CD8-positive, alpha-beta memory T cell (primary cell): ENCODE measurements at places on chromosomes 1 and 21.

DNA sequence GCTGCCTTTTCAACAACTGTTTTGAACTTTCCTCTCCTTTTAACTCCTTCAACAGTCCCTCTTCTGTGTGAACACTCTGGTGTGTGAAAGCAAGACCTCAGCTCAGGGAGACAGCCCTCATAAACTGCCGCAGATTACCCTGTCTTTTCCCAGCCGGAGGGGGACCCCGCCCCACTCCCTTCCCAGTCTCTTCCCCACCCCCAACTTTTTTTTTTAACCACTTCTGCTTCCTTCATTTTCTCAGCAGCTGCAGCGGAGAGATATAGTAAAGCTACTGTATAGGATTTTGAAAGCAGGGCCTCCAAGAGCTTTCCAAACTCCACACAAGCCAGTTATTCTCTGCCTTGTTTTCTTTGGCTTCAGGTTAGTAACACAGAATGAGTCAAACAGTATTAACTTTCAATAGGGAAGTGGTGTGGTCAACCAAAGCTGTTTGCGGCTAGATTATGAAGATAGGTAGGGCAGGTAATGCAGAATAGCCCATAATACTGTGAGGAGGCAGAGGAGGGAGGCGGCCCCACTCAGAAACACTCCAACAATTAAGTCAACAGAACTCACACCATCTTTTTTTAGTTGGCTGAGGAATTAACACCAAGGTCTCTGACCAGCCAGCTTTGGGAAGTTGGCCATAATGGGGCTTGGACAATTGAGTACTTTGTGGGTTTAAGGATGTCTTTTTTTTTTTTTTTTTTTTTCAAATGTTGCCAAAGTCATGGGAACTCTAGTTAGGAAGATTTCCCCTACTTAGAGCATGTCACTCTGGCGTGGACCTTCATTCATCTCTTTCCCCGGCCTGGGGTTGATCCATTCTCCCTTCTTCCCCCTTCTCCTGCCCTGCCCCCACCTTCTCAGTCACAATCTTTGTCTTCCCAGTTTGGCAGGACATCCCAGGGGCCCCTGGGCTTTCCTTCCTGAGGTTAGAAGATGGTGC, 177.0 kb downstream of the CLIC6 start:
- DNase-seq = no peak

DNA sequence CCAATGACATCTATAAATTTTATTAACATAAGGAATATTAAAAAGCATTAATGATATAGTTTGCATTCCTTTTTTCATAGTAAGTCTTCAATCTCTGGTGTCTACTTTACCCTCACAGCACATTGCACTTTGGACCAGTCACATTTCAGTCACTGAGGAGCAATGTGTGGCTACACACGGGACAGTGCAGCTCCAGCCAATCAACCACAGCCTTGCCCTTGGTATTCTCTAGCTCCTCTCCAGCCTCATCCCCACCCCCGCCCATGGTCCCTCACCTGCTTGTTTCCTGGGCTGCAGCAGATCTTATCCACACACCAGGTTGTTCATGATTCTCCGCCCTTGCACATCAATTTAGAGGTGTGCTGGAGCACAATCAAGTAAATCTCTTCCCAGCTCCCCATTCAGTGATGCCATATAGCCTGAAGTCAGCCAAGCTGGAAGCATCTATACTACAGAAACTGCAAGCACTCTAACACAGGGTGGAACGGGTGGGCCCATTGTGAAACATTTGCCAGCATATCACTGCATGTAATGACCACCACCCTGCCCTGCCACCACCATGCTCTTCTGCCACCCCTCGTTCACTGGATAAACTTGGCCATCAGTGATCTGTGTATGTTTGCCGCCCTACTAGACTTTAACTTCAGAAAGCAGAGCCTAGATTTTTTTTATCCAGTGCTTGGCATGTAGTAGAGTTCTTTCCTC, 93.0 kb upstream of the SLC44A3 start:
- DNase-seq = no peak

DNA sequence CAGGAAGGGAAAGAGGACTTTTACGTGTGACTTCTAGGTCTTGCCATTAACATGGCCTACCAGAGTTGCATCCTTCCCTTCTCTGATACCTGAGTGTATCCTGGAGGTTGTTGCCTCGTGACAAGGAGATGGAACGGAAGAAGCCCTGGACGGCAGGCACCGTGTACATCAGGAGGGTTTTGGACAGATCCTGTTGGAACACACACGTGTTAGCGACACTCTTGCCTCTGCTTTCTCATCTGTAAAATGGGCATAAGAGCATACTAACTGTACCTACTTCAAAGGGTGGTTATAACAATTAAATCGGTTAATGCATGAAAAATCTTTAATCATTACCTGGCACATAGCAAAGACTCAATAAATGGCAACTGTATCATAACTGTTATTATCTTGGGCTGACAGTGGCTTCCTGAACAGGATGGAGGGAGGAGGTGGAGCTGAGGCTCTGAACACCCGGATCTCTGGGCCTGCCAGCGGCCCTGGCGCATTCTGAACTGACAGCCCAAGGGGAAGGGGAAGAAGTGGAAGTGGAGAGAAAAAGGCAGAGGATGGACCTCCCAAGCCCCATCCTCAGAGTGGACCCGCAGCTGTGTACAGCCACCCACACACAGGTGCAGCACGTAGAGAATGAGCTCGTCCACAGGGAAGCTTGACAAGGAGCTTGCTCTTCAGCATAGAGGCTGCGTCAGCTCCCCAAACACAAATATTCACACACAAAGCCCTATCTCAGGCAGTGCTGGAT, 30.2 kb upstream of the EXOSC10 start:
- no peak for DNase-seq

DNA sequence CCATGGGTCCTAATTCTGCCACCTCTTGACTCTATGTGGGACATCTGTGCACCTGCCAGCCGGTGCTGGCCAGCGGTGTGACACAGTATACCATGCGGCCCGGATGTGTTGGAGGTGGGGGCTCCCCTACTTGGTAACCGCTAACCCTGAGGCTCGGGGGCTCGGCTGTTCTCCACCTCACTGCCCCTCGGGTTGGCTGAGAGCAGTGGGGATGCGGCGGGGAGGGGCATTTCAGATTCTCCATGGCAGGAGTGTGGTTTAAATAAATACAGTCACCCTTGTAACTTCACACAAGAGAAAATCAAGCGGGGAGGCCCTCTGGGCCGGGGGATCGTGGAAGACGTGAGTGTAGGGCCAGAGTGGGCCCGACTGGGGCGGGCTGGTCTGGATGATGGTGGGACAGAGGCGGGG, 11.0 kb downstream of the KRTAP10-1 start:
- no peak for DNase-seq

- no peak for DNase-seq
Observed at GRCh38 chr1:42422737-42423136, 33.1 kb downstream of the ZMYND12 start.

GRCh38 chr1:77370583-77371306, 88.9 kb downstream of the AK5 start:
- no peak for DNase-seq

- DNase-seq = no peak
Observed at GRCh38 chr1:107683683-107684082, 281.3 kb downstream of the VAV3 start.

GRCh38 chr1:111754984-111755330, 744 bp upstream of the DDX20 start:
- DNase-seq = no peak

DNA sequence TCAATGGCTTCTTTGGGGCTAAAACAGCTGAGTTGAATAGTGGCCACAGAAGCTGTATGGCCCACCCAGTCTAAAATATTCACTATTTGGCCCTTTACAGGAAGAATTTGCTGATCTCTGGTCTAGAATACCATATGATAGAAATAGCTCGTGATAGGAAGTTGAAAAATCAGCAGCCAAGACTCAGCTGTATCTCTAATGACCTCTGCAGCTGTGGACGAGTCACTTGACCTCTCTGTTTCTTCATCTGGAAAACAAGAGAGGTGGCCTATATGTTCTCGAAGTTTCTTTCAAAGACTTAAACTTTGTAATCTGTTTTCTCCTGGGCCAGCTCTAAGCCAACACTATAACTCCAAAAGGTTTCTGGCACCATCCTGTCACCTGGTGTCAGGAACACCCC, 129.2 kb downstream of the ZBTB18 start:
- DNase-seq = no peak

DNA sequence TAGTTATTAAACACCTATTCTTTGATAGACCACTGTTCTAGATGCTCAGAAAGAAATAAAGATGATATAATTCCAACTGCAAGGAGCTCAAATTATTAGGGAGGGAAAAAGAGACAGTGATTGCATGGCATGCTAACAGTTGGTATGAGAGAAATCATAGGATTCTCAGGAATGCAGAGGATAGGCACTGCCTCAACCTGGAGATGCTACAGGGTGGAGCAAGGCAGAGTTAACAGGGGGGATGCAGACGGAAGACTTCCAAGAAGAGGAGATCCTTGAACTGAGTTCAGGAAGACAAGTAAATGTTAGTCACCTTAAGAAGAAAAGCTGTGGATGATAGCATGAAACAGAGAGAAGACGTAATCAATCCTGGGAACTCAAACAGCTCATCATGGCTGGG, 123.7 kb downstream of the DAB1 start:
- DNase-seq = no peak

DNA sequence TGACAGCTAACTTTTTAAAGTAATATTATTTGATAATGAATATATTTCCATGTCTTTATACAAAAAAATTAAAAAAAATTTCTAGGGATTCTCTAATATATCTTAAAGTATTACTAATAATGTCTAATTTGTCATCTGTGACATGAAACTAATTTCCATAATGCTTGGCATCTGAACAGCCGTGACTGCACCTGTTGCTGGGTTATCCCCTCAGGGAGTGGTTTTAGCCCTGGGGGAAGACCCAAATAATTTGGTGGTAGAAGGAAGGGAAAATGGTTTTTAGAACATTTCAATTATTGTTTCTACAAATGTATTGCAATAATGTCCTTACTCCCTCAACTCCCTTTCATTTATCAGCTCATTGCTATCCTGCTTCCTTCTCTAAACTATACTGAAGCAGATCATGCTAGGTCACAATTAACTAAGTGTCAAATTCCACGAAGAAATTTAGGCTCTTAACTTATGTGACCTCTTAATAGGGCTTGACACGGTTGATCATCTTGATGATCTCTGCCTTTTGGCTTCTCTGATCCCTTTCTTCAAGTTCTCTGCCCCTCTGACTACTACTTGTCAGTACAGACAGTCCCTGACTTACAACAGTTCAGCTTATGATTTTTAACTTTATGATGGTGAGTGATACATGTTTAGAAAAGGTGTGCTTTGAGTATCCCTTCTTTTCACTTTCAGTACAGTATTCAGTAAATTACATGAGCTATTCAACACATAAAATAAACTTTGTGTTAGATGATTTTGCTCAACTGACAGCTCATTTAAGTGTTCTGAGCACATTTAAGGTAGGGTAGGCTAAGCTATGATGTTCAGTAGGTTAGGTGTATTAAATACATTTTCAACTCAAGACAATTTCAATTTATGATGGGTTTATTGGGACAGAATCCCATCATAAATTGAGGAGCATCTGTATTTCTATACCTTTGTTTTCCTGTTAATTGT, 26.4 kb upstream of the DPH5 start:
- DNase-seq = no peak

DNA sequence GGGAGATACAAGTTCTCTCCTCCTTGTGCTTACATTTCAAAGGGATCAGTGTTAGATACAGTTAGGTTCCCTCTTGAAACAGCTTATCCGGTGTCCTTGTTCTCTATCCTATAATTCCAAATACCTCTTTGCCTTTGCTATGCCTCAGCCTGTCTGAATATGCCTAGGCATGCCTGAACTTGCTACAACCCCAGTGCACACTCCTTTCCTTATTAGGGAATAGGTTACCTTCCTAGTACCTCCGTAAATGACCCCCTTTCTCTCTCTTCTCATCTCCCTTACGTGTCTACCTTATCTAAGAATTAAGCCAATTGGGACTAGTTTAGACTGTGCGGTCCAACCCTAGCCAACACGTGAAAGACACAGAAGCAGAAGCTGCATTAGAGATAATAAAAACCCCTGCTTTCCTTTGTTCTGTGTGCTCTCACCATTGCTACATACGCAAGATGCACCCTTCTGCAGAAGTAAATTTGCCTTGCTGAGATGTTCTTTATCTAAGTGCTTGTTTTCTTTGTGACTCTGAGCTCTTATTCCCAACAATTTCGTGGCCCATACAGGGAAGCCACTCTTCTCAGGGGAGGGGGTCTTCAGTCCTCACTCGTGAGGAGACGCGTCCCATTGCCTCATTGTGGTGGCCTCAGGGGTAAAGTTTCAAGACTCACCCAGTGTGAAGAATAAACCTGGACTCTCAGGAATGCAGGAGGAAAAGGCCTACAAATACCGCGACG, 802.1 kb downstream of the PLA2G4A start:
- no peak for DNase-seq

GRCh38 chr1:229596925-229597699, 28.8 kb downstream of the TAF5L start:
- DNase-seq = no peak

DNA sequence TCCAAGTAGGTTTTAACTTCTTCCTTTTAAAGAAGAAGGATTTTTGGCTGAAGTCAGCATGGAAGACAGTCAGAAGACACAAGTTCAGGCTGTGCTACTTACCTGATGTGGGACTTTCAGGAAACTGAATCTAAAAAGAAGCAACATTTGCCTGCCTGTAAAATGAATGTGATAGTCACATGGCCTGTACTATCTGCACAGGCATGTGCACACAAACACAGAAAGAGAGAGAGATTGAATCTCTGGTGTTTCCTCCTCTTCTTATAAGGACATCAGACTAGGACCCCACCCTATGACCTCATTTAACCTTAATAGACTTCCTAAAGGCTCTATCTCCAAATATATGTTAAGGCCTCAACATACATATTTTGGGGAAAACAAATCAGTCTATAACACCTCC, 542.9 kb downstream of the PLPP3 start:
- DNase-seq = no peak

- DNase-seq = no peak
Observed at GRCh38 chr1:196160066-196160795, 448.0 kb downstream of the KCNT2 start.

DNA sequence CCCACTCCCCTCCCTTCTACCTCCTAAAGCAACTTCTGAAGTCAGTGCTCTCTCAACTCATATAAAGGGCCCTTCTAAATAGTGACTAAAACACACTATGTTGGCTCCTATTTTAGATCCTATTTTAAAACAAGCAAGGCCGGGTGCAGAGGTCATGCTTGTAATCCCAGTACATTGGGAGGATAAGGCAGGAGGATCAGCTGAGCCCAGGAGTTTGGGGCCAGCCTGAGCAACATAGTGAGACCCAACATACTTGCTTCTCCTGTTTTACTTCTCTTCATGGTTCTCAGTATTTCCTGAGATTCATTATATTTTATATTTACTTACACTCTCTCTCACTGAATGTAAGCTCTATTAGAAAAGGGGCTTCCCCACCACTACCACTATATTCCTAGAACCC, 42.5 kb downstream of the LUZP1 start:
- no peak for DNase-seq
